ENCODE measurements at places on chromosomes 13 and 19.

DNA sequence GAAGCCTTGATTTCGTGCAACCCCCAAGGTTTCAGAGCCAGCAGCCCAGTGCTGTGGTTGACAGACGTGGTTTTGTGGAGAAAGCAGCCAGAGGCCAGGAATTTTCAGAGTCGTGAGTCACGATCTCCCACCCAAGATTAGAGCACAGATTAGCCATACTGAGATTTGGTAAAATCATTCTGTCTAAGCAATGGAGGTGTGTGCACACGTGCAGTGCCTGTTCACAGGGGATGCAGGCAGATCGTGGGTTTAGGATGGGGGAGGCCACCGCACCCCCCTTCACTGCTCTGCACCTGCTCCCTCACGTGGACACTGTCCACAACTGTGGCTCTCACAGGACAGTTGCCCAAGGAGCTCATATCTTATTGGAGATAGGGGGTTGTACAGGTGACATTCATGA, 46.6 kb upstream of the GPR183 start:
- DNase-seq: no peak

GRCh38 chr13:35649162-35649561, 172.7 kb upstream of the MAB21L1 start:
- no peak for DNase-seq

- DNase-seq: no peak
These were observed 567.7 kb downstream of the GPC6 start for GRCh38 chr13:93794197-93794885.

GRCh38 chr13:101115762-101116171, 300.5 kb downstream of the NALCN start:
- DNase-seq: peak; percentile 15
